ENCODE measurements at places on chromosomes 7 and 10. TPM values are rescaled to one million over a fixed set of nuclear protein-coding genes. Genes with fewer than 3 reads are reported as not detected.

LRRC4 gene
- 1.9 TPM for total RNA-seq

ADRA2A gene
- total RNA-seq = 0.67 TPM

PDIA4 gene
- total RNA-seq = 32.2 TPM

CDNF gene
- total RNA-seq = 2.3 TPM

PIK3AP1 gene
- total RNA-seq = 6.9 TPM

All from Right ventricle myocardium superior (tissue), 1 donor.